ENCODE measurements at places on chromosomes 16 and 17.

DNA sequence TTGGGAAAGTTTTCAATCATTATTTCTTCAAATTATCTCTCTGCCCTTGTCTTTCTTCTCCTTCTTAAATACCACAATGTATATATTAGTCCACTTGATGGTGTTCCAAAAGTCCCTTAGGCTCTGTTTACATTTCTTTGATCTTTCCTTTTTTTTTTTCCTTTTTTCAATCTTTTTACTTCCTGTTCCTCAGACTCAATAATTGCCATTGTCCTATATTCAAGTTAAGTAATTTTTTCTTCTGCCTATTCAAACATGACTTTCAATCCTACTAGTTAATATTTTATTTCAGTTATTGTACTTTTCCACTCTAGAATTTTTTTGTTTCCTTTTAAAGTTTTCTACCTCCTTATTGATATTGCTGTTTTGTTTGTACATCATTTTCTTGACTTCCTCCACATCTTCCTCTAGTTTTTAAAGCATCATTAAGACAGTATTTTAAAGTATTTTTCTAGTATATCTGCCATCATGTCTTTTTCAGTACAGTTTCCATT is 15.8 kb upstream of the UQCRC2 start:
- DNase-seq, result no peak

DNA sequence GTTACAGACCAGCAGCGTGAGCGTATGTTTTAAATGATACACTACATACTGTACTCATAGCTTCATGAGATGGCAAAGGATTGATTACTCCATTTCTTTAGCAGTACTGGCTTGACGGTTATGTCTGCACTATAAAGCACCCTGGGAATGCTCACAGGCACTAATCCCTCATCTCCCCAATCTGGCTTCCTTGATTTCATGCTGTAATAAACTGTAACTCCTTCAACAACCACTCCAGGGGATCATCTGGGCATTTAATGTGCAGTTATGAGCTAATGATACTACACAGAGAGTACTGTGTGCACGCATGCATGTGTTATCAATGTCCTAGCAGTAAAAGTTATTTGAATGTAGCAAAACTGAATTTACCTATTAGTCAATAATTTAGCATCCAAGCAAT is 20.2 kb downstream of the MEIOB start:
- DNase-seq, result no peak

DNA sequence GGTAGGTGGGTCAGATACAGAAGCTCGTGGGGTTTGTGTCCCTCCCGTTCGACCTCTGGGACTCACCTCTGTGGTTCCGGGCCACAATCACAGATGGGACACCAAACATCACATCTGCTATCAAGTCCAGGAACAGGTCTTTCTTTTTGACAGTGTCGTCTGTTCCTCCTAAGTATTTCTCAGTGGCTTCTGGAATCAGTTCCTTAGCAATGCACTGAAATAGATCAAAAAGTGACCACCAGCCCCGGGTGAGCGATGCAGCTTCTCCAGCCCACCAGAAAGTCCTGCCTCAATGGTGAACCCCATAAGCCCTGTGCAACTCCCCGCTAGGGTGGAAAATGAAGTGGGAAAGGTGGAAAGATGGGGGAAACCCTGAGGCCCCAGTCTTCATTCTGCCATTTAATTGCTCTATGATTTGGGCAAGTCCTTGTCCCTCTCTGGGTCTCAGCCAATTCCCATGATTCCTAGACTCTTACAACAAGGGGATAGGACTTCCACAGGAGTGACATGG is 22.4 kb downstream of the CES1 start:
- DNase-seq, result no peak

DNA sequence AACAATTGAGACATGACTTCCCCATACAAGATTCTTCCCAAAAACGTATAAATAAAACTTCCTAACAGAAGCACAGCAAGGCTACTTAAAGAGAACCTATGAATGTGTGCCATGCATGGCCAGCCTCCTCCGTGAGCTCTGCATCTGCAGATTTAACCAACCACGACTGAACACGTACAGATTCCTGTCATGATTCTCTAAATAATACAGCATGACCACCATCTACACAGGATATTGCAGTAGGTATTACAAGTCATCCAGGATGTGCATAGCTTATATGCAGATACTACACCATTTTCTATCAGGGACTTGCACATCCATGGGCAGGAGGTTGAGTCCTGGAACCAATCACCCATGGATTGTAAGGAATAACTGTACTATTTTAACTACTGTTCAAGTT is 1.4 kb upstream of the QRICH2 start:
- DNase-seq, result no peak

GRCh38 chr17:14513835-14514234 is 213.0 kb downstream of the HS3ST3B1 start:
- no peak for DNase-seq

GRCh38 chr16:18833707-18834505 is 32.6 kb upstream of the ARL6IP1 start:
- no peak for DNase-seq

DNA sequence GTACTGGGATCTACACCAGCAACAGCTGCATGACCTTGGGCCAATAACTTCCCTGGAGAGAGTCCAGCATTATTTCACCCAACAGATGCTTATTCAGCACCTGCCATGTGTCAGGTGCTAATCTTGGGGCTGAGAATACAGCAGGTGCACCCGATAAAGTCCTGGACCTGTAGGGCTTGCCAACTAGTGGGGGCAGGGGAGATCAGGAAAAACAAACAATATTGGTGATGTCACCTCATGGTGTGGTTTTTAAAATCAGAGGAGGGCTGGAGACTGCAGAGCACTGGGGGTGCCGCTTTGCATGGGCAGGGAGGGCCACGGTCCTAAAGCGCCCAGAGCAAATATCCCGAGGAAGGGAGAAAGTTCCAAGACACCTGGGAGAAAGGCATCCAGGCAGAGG is 218.8 kb downstream of the C16orf95 start:
- no peak for DNase-seq

GRCh38 chr17:49920030-49920769 is 48.8 kb upstream of the DLX4 start:
- no peak for DNase-seq

GRCh38 chr17:36885153-36885735 is 52.0 kb upstream of the LHX1 start:
- no peak for DNase-seq

DNA sequence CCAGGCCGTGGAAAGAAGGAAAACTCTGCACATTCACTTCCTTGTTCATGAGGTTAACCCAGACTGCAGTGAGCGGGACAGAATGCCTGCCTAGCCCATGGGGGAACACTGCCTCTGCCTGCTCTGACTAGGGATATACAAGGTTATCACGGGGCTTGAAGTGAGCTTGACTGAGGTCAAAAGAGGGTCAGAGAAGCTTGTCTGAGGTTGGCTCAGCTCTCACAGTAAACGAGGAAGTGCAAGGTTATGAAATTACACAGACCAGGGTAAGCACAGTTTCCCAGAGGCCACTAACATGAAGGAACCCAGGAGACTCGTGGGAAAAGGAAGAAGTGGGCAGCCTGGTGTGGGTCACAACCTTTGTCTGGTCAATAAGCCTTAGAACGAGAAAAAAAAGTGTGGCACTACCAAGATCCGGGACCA is 28.7 kb downstream of the HIC1 start:
- DNase-seq, result no peak

- DNase-seq, result no peak
Observed at GRCh38 chr17:6098823-6099180, 28.6 kb downstream of the WSCD1 start.

DNA sequence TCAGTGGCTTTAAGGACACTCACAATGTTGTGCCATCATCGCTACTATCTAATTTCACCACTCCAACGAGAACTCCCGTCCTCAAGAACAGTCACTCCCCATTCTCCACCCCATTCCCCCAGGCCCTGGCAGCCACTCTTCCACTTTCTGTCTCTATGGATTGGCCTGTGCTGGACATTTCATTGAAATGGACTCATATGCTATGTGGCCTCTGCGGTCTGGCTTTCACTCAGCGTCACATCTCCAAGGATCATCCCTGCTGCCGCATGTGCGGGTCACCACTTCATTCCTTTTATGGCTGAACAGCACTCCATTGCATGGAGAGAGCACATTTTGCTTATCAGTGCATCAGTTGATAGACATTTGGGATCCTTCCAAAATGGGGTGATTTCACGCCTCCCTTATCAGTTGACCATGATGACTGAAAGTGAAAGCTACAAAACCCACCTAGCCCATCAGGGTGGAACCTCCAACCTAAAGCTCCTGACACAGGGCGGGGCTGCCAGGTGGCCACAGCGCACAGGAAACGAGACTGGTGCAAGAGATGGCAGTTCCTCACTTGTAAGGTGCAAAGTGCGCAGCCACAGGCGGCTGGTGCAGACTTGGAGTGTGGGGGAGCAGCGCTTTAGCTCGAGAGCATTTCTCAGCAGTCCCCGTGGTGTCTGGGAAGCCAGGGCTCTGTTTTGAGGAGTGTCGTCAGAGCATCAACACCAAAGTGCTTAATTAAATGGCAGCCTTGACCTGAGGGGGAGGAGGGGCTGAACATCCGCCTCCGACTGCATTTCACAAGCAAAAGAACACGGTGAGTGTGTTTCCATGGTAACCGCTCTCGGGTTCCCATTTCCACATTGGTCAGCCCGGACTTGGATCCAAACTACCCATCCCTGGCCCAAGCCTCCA is 23.8 kb downstream of the COTL1 start:
- DNase-seq, result peak; percentile 85

GRCh38 chr16:60230666-60231065 is 1496.5 kb upstream of the GOT2 start:
- DNase-seq, result no peak

Measured in activated CD4-positive, alpha-beta T cell treated with anti-CD3 and anti-CD28 coated beads for 36 hours (primary cell).